ENCODE measurements at places on chromosomes 3 and 15.

DNA sequence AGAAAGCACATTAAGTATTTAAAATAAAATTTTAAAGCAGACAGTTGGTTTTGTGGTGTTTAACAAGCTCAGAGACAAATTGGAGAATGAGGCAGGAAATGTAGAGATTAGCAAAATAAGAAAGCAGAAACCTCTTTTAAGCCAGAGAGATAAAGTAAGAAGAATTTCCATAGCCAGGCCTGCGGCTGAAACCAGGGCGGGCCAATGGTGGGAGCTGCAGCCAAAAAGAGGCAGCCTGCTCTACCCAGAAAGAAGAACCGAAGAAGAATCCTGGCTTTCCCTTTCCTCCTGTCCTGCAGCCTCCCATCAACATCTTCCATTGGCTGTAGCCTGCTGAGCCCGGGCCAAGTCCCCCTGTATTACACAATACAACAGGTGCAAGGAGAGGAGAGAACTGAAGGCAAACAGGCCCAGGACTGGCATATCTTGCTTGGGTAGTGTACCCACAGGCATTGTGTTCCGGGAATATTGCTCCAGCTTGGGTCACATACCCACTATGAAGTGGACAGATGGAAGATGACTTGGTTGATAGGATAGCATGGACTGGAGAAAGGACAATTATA lies 11.5 kb upstream of the TFG start:
- DNase-seq: no peak

DNA sequence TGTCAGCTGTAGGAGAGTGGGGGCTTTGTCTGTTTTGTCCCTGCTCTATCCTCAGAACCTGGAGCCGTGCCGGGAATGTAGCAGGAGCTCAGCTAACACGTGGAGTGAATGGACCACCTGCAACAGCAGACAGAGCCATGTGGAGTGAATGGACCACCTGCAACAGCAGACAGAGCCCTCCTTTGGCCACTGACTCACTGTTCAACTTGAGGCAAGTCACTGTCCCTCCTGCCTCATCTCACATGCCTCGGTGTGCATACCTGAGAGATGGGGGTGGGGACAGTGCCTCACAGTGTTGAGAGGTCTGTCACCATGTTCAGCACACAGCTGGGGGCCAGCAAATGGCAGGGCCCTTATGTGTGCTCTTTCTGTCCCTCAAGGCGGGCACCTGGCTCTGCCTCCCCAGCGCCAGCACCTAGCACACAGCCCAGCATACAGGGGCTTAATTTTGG lies 27.9 kb downstream of the FEM1B start:
- DNase-seq: no peak

GRCh38 chr3:152430223-152431002 lies 161.7 kb downstream of the MBNL1 start:
- no peak for DNase-seq

- no peak for DNase-seq
These were observed 7.0 kb downstream of the C15orf39 start for GRCh38 chr15:75208501-75209288.

GRCh38 chr3:188404701-188405100 lies 250.7 kb downstream of the LPP start:
- DNase-seq: no peak

DNA sequence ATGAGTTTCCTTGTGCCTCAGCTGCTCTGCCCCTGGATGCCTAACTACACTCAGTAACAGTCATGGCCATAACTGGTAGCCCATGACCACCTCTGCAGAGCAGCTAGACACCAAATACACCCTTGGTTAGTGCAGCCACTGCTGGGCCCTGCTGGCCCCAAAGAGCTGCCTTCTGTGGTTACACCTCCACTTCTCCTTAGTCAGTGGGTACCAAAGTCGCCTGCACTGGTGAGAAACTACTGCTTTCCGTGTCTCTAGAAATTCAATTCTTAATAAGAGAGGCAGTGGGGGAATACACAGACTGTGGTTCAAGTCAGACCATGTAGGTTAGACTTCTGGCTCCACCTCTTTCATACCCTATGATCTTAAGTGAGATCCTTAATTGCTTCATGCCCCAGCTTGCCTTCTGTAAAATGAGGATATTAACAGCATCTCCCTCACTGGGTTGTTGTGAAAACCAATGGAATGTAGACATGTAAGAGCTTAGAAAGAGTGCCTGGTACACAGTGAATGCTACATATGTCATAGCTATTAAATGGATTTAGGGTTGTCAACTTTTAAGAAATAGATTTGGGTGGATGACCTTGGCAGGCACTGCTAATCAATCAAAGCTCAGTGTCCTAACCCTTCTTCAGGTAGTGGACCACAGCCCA lies 18.2 kb downstream of the HEG1 start:
- no peak for DNase-seq

DNA sequence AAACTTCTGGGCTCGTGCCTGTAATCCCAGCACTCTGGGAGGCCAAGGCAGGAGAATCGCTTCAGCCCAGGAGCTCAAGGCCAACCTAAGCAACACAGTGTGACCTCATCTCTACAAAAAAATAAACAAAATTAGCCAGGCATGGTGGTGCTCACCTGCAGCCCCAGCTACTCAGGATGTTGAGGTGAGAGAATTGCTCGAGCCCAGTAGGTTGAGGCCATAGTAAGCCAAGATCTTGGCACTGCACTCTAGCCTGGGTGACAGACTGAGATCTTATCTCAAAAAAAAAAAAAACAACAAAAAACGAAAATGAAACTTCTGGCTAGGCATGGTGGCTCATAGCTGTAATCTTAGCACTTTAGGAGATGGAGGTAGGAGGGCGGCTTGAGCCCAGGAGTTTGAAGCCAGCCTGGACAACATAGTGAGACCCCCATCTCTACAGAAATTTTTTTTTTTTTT lies 53.7 kb downstream of the PIK3CB start:
- DNase-seq: no peak

DNA sequence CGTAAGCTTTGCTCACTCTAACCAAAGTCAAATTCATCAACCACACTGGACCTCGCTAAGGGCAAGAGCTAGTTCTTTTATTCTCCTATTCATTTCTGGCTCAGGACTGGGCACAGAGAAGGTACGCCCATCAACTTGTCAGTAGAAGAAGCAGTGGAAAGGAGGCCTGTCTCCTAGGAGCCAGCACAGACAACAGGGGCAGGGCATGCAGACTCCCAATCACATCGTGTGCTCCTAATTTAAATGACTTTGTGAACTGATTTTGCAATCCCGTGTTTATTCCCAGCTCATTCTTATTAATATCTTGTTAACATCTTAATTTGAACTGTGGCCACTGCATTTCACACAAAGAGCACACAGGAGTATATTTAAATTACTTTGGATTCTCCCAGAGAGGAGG lies 161.1 kb upstream of the BCL6 start:
- no peak for DNase-seq

All from renal cortex interstitium (tissue), 15 donors.